SK-N-SH (cell line): ENCODE measurements at places on chromosomes 12 and 14.
A peak's percentile ranks its signal among the peaks of the same experiment; 100 is the strongest.

GRCh38 chr12:39297891-39298290, 145.0 kb downstream of the KIF21A start:
- no peak for DNase-seq

GRCh38 chr14:79781882-79782281, 429.4 kb downstream of the DIO2 start:
- no peak for DNase-seq

DNA sequence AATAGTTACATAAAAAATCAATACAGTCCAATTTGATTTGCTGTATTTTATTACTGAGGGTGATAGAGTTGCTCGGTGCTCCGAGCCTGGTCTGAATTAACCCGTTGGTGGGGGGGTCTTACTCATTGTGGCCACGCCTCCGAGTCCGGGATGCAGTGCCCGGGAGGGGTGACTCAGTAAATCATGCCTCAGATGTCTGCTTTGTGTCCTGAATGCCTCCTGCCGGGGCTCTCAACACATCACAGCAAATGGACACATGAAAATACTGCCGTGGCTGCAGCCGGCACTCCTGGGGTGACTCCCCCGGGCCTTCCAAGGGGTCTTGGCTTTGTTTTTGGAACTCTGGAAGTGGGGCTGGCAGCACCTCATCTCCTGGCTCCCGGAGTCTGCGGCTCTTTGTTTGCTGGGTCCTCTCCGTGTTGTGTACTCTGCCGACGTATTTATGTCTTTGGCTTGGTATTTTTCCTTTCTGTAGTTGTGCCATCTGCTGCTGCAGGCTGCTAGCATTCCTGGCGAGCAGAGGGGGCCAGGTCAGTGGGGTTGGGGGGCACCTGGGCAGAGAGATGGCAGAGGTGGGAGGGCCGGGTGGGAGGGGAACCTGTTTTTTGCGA, 129.0 kb downstream of the AACS start:
- peak; percentile 65 for DNase-seq

DNA sequence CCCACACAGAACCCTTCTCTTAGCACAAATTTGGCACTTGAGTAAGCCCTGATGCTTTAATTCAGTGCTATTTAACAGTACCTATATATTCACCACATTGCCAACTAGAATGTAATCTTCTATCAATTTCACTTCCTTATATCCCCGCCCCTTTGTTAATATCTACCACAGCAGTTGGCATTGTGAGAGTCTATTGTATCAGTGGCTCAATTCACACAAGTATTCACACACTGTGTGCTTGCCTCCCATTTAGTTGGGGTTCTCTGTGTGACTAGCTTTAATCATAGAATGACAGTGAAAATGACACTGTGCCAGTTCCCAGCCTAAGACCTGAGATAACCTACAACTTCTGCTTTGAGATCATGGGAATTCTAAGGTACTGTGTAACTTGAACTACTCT, 103.1 kb downstream of the SEC23A start:
- DNase-seq: no peak
